Posterior cingulate gyrus (tissue), 11 donors: ENCODE measurements at places on chromosomes 16 and 17.

DNA sequence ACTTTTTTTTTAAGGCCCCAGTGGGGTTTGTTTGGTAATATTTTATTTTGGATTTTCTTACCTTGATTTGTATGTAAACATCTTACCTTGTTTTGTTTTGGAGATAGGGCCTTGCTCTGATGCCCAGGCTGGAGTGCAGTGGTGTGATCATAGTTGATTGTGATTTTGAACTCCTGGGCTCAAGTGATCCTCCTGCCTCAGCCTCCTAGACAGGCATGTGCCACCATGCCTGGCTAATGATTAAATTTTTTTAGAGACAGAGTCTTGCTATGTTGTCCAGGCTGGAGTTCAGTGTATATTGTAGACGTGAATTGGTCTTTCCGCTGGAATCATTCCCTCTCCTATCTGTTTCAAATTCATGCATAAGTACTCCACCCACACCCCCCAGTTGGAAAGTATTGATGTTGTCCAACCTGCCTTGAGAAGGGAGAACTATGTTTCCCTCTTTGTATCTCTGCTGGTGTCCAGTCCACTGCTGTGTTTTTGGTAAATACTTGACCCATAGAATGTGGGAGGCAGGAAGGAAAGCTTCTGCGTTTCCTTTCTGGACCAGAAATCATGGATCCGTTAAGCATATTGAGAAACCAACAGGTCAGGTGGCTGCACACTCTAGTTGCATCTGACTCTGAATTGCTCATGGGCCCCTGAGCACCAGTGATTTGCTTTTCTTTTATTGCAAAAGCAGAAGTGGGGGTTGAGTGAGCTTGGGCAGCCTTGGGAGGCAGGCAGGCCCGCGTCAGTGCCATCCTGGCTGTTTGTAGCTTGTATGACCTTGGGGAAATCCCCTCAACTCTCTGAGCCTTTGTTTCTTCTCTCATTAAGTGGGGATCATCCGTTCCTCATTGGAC lies 25.0 kb downstream of the RMI2 start:
- no peak for DNase-seq

DNA sequence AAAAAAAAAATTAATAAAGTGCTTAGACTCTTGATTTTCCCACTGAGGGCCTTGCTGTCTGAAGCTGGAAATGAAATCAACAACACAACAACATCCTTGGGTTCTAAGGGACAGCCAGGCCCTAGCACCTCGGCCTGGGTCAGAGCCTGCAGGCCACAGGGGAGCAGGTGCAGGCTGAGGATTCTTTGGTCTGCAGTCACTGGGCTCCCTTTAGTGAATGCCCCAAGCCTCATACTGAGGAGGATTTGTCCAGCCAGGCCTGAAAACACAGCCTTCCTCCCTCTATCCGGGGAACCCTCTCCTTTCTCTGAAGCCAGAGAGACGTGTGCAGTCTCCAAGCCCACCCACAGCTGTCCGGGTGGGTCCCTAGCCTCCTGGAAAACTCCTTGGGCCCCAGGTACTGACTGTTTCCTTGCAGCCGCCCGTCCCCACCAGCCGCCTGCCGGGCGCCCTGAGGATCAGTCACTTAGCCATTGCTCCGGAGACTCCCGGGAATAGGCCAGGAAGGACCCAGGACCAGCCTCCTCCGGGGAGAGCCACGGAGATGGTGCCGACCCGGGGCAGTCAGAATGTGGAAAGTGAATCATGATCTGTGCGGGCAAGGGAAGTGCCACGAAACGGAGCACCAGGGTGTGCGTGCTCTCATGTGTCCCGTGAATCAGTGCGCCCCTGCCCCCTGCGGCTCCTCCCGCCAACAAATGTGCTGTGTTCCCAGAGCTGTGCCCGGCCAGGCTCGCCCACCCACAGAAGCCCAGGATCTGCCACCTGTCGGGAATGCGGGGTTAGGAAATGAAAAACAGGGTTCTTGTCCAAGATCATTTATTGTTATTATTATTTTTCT lies 91.0 kb downstream of the RTN4RL1 start:
- no peak for DNase-seq

- DNase-seq: no peak
Observed at GRCh38 chr16:59907611-59908010, 1173.5 kb upstream of the GOT2 start.

- DNase-seq: no peak
Observed at GRCh38 chr17:79028496-79029326, 4.7 kb downstream of the C1QTNF1 start.

DNA sequence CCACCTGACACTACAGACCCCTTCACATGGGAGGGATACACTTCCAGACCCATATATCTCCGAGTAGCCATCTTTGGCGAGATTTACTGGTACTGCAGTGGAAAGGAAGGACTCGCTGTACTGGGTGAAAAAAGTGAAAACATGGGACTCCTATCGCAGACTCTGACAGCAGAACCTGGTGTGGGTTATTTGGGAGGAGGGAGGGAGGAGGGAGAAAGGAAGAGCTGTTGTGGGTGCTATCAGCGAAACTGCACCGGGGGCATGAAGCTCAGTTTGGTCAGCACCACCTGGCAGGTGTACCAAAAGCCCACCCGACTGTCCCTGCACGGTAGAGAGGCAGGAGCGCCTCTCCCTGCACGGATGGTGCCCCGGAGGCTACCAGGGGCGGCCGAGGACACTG lies 5.0 kb downstream of the HBQ1 start:
- no peak for DNase-seq

GRCh38 chr16:89507834-89508590 lies at the start of gene SPG7:
Gene SPG7, plus strand, starts transcription at chr16:89508403. Its CDS starts 15 bp downstream, at chr16:89508418.
- DNase-seq: peak; percentile 83

DNA sequence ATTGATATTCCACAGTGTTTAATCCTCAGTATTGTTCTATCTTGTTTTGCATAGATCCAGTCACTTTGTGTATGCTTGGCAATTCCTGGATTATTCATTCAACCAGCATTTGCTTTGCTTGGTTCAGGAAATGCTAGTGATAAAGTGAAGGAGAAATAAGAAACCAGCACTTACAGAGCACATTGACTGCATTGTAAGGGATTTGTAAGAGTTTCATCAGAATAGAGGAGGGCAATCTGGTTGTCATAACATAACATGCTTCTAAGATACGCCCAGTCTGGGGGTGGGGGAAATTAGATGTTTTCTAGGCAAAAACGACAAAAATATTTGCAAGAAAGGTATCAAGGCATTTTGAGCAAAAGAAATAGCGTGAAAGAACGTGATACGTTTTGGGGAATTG lies 40.4 kb downstream of the TNRC6A start:
- DNase-seq: no peak

DNA sequence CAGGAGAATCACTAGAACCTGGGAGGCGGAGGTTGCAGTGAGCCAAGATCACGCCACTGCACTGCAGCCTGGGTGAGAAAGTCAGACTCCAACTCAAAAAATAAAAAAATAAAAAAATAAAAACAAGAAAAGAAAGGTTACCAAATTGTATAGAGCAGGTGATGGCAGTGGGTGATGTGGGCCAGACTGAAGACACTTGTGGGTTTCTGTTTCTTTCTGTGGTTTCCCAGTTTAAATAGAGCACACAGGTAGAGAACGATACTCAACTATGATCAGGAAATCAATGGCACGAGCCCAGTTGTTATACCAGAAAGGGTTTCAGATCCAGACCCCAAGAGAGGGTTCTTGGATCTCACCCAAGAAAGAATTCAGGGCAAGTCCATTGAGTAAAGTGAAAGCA lies 32.6 kb downstream of the NUBP1 start:
- no peak for DNase-seq

GRCh38 chr16:1621851-1622250 lies 9.7 kb downstream of the CRAMP1 start:
- no peak for DNase-seq

DNA sequence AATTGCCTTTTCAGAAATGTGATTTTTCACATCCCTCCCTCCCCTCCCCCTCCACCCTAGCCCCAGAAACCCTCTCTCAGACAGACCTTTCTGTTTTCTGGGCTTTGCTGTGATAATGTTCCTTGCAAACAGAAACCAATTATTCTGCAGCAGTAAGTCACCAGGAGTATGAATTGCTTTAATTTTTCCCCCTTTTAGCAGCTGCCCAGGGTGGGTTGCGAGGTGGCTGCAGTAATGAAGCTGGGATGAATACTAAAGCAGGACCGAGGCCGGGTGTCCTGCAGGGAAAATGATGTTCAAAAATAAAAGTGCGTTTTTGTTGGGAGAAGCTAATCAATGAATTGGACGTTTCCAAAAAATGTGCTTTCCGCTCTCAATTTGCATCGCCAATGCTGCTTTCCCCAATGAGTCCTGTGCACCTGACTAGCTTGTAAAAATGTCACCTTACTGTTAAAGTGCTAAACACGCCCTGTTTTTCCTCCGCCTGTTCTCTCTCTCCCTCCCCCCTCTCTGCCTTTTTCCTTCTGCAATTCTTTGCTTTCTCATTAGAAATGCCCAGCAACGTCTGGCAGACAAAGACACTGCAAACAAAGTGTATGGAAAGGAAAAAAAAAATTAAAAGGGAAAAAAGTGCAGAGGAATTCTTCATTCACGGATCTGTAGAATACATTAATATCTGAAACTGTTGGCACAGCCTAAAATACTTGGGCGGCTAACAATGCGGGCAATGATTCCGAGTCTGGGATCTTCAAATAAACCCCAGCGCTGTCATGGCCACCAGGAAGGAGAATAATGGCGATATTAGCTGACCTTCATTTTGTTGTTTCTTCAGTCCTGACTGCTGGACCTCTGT lies 244.1 kb downstream of the STX8 start:
- no peak for DNase-seq

DNA sequence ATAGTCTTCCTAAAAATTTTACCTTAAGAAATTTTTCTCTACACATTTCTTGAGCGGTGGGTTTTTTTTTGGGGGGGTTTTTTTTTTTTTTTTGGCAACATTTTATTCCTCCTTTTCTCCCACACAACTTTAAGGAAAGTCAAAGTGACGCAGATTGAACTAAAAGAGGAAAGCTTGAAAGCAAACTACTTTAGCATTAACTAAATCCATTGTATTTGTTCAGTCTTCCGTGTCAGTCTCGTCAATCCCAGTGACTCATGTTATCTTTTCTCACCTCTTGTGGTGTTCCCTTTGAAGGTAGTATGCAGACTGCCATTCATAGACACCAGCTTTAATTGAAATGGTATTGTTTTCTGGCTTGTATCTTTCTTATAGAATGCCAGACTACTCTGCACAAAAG lies 39.3 kb downstream of the TADA2A start:
- DNase-seq: no peak

DNA sequence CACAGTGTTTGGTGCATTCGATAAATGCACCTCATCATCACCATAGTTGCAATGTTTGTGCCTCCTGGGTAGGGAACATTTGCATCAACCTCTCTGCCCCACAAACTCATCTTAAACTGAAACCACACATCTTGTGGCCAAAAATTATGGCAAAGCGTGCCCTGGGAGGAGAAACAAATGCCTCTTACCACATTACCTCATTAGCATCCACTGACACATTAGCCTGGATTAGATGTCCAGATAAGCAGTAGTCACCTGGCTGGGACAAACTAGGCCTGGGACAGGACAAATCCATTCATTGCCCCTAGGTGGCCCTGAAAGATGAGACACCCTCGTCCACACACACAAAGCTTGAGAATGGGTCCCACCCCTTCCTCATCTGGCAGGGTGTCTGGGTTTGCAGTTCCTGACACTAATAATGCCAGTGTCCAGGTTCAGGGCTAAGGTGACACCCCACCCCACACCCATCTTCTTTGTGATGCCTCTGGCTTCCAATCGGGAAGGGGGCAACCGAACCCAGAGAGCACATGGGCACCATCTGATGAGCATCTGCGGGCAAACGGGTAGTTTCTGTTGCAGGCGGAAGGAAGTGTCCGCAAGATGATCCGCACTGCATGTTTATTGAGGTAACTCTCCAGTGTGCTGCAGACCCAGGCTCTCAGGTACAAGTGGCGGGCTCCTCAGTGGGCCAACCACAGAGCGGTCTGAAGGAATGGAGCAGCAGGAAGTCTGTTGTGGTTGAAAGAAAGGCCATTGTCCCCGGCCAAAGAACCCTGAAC lies 8.6 kb downstream of the XYLT1 start:
- DNase-seq: no peak

- DNase-seq: no peak
Observed at GRCh38 chr17:42985225-42985624, 4.9 kb downstream of the RUNDC1 start.

DNA sequence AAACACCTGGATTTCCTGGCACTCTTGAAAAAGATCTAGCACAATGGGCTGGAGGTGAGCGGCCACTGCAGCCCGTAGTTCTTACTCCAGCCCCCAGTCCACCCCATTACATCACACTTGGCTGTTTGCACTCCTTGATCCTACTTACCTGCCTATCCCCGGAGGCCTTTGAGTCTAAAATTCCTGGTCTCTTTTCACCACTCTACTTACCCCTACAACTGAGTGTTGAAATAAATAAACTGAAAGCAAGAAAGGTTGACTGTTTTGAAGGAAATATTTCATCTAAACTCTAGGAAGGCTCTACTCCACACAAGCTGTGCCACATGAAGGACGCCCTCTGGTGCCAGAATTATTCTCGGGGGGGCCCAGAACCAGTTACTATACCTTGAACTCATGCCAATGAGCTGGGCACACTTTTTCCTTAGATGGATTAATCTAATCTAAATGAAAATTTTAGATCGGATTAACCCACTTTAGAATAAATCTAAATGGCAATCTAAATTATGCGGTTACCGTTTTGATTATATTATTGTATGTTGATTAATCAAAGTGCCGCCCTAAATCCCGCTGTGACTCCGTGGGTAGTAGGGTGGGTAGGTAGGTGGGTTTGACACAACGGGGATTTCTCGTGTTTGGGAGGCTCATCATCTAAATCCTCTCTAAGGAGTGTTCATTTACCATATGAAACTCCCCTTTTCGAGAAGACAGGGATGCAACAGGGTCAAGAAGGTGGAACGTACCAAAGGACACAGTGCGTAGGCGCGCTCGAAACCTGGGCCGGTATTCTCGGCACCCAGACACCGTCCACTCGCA lies 651 bp upstream of the EIF1 start:
- DNase-seq: peak; percentile 88

DNA sequence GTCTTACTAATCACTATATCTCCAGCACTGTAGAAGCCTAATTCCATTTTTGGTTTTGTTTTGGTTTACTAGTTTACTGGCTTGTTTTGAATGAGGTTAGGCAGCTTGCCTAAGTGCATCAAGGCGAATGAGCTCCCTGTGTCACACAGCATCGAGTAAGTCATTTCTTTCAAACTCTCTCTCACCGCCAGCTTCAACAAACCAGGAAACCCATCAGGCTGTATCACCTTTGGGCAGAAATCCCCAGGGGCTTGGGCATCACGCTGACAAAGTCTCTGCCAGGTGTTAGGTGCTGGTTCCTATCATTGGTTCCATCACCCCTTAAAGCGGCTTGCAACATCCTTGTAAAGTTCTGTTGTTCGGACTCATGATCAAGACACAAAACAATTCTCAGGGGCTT lies 226.6 kb downstream of the GRIN2A start:
- no peak for DNase-seq

GRCh38 chr17:48006936-48007709 lies 30.5 kb downstream of the COPZ2 start:
- no peak for DNase-seq

GRCh38 chr16:30088237-30088831 lies 3.4 kb downstream of the TBX6 start:
- no peak for DNase-seq

GRCh38 chr16:9094011-9094846 lies 2.8 kb downstream of the HAPSTR1 start:
- no peak for DNase-seq

- DNase-seq: no peak
Observed at GRCh38 chr17:1707107-1707506, 3.1 kb downstream of the TLCD2 start.
